ENCODE measurements at places on chromosomes 4 and X.
A peak's percentile ranks its signal among the peaks of the same experiment; 100 is the strongest.

DNA sequence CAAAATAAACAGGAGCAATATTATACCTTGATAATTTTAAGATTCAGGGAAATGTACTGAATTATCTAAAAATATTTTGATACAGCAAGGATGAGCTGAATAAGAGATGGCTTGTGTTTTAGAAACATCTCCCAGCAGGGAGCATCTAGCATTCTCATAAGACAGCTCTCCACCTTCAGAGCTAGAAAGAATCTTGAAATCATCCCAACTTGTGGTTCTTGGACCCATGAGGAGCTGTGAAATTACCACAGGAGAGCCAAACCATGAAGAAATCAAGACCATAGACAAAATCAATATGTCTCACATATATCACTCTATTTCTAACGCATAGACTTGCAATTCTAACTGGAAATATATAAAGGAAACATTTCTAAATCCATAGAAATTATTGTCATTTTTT lies 210.6 kb upstream of the DKK2 start:
- no peak for DNase-seq

DNA sequence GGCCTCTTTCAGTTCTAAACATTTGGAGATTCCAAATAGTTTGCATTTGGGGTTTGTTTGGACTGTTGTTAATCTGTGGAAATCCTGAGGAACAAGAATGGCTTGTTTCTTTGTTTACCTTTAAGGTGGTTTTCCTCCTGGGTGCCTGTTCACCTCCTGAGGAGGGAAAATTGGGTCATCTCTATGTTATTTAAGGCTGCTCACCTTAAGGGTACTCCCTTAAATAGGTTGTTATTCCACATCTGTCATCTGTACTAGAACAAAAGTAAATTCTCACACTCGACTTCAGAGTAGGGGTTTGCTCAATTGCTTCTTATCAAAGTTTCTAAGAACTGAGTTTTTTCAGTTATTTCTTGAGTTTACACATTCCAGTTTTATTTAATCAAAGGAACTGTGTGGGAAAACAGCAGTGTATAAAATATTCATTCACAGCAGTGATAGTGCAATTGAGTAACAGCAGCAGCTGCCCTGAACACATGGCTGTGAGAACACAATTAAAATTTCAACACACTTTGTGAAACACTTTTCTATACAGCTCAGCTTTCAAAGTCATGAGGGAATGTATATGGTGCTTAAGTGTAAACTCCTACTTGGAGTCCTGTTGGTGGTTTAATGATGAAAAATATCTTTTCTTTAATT lies 238.5 kb upstream of the PGRMC2 start:
- DNase-seq = no peak

DNA sequence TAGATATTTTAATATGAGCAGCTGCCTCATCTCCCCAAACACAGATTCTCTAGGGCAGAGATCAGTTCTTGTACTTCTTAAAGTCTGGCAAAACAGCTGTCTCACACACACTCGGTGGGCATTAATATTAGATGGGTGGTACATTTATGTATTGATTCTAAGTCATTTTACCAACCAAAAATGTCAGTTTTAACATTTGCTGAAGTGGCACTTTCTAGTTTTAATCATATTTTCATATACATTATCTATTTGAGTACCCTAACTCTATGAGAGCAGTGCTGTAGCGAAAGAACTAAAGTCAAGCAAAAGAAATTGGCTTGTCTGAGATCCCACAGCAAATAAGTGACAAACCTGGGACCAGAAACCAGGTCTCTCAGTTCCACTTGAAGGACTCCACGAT lies 134.5 kb upstream of the SPRY1 start:
- DNase-seq = no peak

GRCh38 chrX:155744534-155744933 lies 131.8 kb upstream of the TMLHE start:
- DNase-seq = no peak

GRCh38 chrX:2723286-2723879 lies 28.5 kb upstream of the XG start:
- no peak for DNase-seq

GRCh38 chrX:114962209-114962608 lies 55.2 kb downstream of the IL13RA2 start:
- DNase-seq = no peak

- no peak for DNase-seq
Measured at GRCh38 chr4:79689740-79690139, 281.7 kb upstream of the GK2 start.

DNA sequence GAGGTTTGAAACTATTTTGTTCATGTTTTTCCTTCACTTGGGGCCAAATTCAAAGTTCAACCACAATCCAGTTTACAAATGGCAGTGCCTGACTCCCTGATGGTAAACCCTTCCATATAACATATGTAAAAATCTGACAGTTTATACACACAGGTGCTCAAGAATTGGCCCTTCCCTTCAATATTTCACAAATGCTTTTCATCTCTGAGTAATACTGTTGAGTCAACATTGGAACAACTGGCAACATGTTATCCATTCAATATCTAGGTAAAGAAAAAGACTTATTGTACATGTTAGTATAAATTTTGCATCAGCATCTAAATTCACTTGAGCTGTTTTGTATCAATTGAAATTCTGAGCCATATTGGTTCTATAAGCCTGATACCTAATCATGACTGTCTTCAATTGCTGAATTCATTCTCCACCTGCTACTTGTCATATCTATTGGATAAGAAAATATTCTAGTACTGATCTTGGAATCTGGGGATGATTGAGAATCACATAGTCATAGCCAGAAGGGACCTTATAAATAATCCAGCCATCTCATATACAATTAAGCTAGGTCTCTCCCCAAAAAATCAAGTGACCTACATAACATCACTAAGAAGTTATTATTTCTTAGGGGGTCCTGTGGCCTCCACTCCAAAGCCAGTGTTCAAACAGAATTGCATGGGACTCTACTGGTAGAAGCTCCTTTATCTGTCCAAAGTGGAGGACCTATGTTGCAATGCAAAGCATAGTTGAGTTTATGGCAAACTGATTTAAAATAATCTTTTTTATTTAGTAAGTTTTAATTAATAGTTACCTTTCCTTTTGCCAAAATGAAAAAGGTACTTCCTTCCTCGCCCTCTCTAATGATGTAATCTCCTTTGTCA lies 61.9 kb downstream of the PRKG2 start:
- DNase-seq = no peak

- DNase-seq = no peak
Measured at GRCh38 chr4:80206521-80207171, 9.3 kb downstream of the PRDM8 start.

GRCh38 chr4:152635851-152636250 lies 43.9 kb downstream of the TMEM154 start:
- no peak for DNase-seq

- DNase-seq = no peak
Measured at GRCh38 chrX:84218726-84219125, 30.7 kb upstream of the RPS6KA6 start.

GRCh38 chrX:132216806-132217202 lies 2.4 kb downstream of the RAP2C start:
- DNase-seq = no peak

DNA sequence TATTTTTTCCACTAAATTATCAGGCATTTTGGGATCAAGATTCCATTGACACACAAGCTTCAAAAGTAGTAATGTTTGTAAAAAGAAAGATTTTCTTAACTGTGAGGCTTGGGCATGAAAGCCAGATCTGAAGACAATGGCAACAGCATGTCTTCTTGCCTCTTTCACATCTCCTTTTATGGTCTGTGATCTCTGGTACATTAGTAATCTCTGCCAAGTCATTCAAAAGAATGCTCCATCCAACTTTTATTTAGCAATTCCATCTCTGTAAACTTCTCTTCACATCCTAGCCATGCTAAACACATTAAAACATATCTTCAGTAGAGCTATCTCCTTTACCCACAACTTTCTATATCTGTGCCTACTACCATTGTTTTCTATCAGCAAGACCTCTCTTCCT lies 465.4 kb downstream of the FAT4 start:
- DNase-seq = no peak

DNA sequence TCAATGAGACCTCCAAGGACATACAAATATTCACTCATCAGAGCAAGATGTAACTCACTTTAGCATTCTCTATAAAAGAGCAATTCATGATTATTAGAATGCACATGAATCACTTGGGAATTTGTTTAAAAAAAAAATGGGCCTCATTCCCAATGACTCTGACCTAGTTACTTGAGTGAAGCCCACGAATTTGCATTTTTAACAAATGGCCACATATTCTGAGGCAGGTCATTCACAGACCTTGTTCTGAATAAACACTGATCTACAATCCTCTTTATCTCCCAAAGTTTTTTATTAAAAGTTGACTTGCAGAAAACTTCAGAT lies 255.1 kb upstream of the VEGFC start:
- no peak for DNase-seq

- no peak for DNase-seq
Measured at GRCh38 chr4:80129785-80130184, 56.8 kb upstream of the ANTXR2 start.

DNA sequence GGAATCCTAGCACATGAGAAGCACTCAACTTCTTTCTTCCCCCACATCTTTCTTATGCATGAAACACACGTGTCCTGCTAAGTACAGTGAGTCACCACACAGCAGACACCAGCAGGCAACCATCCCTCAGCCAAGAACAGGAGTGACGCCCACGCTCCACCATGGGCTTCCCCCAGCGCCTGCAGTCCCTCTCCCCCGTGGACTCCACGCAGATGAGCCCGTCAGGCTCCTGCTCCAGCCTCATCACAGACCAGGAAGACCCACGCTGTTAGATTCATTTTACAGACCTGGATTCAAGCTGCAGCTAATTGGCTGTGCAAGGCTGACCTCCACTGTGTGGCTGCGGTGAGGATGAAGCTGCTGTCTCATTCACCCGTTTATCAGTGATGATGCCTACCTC lies 16.7 kb downstream of the HMX1 start:
- DNase-seq = no peak

GRCh38 chr4:24473309-24473721 lies 111.0 kb downstream of the DHX15 start:
- DNase-seq = peak; percentile 59

DNA sequence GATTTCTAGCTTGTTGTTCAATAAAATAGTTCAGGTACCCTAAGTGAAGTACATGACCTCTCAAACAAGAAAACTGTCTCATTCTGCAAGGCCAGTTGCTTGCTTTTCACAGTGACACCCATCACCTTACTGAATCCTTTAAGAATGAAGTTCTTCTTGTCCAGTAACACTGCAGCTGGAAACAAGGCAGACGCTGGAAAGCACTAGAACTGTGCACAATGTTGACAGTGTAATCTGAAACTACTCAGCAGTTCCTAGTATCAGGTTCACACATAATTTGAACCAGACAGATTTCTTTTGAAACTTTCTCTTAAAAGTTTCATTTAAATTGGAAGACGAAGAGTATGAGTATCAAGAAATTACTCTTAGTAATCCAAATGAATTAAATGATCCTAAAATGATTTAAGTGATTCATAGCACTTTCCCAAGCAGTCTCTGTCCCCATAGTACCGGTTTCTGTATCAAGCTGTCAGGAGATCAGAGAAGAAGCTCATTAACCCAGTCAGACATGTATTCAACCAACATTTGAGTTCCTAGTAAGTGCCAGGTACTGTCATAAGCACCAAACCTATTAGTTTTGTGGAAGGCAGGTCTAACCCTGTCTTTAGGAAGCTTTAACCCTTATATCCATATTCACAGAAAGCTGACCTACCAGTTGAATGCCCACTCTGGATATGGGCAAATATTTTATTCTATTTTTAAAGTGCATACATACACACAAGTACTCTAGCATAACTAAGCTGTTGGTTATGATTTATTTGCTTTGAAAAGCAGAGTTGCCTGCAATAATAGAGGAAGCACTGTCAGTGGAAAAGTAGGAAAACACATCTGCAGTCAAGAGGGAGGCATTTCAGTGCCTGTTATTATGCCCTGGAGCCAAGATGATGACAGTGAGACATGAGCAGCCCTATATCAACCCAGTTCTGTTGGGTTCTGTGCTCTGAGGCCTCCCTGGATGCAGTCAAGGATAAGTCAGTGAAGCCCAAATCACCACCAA lies 63.6 kb downstream of the PALLD start:
- no peak for DNase-seq

- DNase-seq = no peak
Measured at GRCh38 chr4:156710365-156711192, 261.0 kb downstream of the PDGFC start.

GRCh38 chr4:3196670-3197359 lies 52.1 kb upstream of the MSANTD1 start:
- DNase-seq = no peak

GRCh38 chr4:687971-688853 lies 739 bp downstream of the SLC49A3 start:
- peak; percentile 51 for DNase-seq

- DNase-seq = no peak
Measured at GRCh38 chr4:2909583-2909982, 53.6 kb downstream of the NOP14 start.

DNA sequence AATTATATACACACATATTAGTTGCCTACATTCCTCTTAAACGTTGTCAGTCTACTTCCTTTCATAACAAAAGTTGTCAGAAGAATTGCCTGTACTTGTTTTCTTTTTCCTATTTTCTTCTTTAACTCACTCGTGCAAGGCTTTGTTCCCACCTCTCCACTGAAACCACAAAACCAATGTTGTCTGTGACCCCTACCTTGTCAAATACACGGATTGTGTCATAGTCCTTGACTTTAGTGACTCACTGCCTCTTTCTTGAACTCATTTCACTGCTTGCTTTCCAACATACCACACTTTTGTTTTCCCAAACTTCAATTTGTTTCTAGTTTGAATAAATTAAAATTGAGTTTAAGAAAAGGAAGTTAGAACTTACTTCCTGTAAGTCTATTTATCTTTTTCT lies 283.9 kb upstream of the AGA start:
- no peak for DNase-seq

DNA sequence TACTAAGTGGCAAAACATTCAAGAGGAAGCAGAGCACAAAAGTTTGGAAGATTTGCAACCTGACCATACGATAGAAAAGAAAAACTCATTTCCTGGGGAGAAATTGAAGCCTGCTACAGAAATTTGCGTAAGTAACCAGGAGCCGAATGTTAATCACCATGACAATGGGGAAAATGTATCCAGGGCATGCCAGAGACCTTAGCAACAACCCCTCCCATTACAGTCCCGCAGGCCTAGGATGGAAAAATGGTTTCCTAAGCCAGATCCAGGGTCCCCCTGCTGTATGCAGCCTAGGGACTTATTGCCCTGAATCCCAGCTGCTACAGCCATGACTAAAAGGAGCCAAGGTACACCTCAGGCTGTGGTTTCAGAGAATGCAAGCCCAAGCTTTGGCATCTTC lies 472.2 kb upstream of the KLHL4 start:
- DNase-seq = no peak

- no peak for DNase-seq
Measured at GRCh38 chr4:188754372-188755002, 615.2 kb downstream of the TRIML1 start.

DNA sequence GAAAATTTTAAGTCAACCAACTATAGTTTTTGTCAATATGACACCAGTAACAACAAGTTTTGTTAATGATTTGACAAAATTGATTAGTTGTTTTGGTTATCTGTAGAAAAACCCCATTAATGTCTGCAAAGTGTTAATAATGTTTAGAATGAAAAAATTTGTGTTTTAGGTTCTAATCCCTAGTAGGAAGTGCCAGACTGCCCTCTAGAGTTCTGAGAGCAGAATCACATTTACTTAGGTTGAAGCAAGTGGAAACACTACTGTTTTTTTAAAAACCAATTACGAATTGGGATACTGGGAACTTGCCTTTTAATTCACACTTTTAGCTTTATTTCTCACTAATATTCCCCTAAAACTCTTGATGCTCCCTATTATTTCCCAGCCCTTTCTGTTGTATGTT lies 101.1 kb upstream of the CYLC1 start:
- DNase-seq = no peak

GRCh38 chr4:60296386-60296785 lies 903.7 kb upstream of the ADGRL3 start:
- DNase-seq = no peak
